ENCODE measurements at places on chromosomes 3 and 15.

- DNase-seq, result no peak
Measured at GRCh38 chr3:32857921-32858320, 40.1 kb downstream of the TRIM71 start.

- no peak for DNase-seq
Measured at GRCh38 chr3:32675164-32675563, 9.8 kb upstream of the CNOT10 start.

DNA sequence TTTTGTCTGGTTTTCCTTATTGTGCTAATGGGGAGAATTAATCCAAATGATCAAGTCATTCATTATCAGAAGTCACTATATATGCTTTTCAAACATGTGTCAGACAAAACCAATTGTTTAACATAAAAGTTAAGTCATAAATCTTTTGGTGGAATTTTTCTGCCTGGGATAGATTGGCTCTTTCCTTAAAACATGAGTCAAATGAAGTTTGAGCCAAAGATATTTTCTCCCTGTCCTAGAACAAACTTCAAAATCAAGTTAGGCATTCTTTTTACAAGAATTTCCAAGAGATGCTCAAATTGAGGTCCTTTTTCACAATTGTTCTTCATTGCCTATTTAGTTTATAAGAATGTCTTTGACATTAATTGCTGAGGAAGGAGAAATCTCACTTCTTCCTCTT, 138.3 kb downstream of the UACA start:
- no peak for DNase-seq

DNA sequence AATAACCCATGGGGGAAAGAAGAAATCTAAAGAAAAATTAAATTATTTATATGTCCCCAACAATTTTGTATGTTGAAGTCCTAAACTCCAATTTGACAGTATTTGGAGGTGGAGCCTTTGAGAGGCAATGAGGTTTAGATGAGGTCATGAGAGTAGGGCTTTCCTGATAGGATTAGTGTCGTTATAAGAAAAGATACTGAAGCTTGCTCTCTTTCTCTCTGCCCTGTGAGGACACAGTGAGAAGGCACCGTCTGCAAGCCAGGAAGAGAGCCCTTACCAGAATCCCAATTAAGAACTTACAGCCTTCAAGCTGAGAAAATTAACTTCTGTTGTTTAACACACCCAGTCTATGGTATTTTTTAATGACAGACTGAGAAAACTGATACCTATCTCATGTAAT, 16.1 kb upstream of the OR5AC2 start:
- no peak for DNase-seq

- DNase-seq, result peak; percentile 8
Measured at GRCh38 chr3:41301548-41301947, 102.2 kb downstream of the CTNNB1 start.

GRCh38 chr15:74780523-74781430, 1.1 kb upstream of the CSK start:
- DNase-seq, result no peak

DNA sequence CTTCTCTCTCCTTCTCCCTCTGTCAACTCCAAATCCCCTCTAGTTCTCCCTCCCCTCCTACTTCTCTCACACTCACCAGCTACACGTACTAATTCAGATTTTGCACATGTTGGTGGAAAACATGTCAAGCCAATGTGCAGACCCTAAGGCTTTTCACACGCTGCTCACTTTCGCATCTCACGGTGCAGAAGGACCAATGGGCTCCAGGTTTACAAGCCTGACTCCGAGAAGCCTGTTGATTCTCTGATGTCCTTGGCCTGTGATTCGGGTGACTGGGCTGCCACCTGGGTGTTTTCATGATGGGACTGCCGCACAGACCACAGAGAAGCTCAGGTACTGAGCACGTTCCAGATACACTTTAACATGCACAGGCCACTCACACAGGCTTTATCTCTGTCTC, 3.7 kb downstream of the FOXL2NB start:
- no peak for DNase-seq

DNA sequence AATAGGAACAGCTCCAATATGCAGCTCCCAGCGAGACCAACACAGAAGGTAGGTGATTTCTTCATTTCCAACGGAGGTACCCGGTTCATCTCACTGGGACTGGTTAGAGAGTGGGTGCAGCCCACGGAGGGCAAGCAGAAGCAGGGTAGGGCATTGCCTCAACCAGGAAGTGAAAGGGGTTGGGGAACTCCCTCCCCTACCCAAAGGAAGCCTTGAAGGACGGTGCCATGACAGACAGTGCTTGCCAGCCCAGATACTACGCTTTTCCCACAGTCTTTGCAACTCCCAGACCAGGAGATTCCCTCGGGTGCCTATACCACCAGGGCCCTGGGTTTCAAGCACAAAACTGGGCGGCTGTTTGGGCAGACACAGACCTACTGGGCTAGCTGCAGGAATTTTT, 576.9 kb upstream of the NECTIN3 start:
- DNase-seq, result no peak

DNA sequence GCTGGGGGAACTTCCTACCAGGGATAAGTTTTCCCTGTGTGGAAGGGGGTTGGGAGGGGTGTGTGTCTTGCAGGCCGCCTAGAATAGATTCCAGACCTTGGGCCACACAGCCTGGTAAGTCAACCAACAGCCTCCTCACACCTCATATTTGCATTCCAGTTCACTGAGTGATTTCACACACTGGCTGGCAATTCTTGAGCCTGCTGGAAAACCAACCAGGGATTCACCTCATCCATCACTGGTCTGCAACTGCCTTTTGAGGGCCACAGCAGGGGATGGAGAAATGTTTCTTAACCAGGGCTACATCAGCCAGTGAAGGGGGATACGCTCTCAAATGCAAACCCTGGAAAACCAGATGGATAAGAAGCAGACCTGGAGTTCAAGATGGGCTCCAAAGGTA, 2.0 kb downstream of the FSTL1 start:
- DNase-seq, result peak; percentile 70

DNA sequence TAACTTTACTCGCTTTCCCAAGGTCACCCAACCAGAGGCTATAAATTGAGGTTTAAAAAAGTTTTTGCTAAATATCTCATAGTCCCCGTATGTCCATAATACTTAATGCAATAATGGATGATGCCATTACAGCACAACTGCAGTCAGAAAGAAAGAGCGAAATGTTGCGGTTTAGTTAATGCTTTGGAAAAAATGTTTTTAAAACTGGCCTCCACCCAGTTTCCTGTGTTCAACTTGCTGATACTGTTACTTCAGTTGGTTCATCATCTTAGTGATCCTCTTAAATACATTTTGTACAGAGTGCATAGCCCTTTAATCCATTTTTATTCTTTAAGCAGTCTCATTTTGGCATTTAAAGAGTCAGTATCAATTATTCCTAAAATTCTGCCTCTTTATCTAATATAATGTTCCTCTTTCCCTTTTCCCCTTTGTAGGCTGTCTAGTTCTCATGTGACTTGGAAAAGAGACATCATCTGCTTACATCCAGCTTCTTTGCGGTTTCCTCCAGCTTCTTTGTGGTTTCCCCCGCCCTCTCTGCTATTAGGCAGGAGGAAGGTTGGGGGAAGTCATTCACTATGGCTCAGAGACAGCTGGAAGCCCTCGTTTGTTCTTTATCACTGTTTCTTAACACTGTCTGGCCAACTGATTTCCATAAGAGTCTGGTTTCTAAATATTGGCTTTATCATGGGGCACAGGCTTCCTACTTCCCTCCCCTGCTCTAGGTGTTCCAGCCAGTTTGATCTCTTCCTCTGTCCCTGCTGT, 154.3 kb downstream of the GOLIM4 start:
- DNase-seq, result peak; percentile 44

DNA sequence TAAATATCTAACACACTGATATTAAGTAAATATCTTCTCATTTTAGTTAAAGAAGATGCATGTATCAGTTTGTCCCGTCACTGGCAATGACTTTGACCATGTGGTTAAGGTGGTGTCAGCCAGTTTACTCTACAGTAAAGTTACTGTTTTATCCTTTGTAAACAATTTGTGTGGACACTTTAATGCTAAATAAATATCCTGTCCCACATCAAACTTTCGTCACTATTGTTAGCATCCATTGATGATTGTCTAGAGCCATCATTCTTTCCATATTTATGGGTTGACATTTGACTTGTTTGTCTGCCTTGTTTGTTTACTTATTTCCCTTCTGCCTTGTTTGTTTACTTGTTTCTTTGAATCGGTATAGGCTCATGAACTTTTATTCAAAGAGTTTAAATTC, 11.0 kb upstream of the GPD1L start:
- no peak for DNase-seq

DNA sequence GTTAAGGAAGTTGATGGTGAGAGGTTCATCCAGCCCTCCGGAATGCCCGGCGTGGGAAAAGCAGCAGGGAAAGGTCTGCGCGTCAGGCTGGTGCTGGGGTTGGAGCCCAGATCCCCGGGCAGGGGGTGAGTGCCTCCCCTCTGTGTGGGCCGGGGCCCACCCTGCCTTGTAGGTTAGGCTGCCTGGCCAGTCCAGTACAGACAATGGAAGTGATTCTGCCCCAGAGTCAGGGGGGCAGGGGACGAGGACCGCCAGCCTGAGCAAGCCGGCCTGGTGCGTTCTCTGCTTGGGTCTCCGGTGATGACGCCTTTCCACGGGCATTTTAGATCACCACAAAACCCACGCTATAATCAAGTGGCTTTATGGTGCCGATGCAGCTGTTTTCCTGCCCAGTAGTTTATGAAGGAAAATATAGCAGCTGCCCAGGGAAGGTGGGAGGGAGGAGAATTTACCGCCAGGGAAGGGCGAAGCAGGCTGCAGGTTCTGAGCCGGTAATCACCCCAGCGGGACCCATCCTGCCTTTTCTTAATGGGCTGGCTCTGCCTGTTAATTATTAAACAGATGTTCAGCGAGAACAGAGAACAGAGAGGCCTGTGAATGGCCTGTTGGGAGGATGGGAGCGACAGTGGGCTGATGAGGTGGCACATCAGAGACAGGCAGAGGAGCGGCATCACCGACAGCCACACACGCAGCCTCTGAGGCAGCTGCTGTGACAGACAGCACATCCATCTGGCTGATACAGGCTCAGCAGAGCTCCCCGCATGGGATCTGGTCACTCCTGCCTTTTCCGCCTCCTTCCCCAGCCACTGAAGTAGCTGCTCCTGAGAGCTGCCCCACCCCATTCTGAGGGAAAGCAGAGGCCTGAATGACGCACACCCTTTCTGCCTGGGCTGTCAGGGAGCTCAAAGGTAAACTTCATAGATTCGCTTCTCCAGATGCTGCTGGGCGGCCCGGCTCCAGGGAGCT, 35.2 kb downstream of the BDH1 start:
- DNase-seq, result peak; percentile 24

GRCh38 chr15:92619145-92620101, 36.2 kb downstream of the FAM174B start:
- peak; percentile 77 for DNase-seq

- peak; percentile 82 for DNase-seq
Measured at GRCh38 chr3:21750831-21751391, at the start of gene ZNF385D. ZNF385D (minus strand) TSS chr3:21751210; CDS start chr3:21750916, 294 bp downstream.

GRCh38 chr15:25796395-25796794, 66.7 kb downstream of the ATP10A start:
- DNase-seq, result no peak

DNA sequence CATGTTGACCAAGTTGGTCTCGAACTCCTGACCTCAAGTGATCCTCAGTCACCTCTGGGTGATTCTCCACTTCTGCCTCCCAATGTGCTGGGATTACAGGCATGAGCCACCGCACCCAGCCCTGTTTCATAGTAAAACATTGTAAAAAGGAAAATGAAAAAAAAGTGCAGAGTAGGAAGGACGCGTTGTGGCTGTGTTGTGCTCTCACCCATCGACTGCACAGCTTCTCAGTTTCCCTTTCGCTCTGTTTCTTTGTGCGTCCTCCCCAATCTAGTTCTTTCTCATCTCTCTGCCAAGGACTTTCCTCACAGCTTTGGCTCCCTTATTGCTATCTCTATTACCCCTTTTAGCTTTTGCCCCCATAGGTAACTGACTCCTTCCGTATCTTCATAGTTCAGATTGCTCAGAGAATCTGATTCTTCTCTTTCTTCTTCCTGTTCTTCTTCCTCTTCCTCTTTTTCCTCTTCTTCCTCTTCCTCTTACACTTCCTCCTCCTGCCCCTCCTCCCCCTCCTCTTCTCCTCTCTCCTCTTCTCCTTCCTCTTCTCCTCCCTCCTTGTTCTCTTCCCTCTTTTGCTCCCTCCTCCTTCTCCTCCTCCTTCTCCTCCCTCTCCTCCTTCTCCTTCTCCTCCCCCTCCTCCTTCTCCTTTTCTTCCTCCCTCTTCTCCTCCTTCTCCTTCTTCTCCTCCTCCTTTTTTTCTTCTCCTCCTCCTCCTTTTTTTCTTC, 81.1 kb upstream of the VGLL4 start:
- no peak for DNase-seq

DNA sequence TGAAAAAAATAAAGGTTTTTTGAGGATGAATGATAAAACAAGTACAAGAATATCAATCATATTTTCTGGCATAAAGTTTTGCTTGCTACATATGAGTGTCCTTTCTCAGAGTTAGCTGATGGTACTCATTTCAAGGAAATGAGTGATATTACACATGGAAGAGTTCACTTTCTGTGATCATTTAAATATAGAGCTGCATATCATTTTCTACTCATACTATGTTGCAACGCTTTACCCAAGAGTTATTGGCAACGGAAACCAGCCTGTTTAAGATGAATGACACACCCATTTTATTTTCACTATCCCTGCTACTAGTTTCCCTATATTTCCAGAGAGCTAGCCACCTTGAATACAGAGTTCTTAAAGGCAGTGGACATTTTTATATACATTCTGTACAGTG, 35.4 kb upstream of the RBMS3 start:
- DNase-seq, result no peak

DNA sequence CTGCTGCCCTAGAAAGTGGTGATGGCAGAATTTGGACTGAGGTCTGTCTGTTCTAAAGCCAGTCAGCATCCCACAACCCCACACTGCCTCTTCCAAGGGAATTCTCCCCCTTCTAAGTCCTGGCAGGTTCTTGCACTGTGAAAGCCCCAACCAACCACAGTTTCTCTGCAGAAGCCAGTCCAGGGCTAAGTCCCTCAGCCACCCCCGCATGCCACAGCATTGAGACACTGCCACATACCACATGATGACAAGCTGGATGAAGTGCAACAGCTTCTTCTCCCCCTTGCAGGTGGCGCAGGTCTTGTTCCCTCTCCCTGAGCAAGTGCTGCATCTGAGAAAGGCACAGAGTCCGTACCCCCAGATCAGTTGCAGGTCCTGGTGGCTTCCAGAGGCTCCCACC, 18.6 kb downstream of the SSUH2 start:
- peak; percentile 21 for DNase-seq

DNA sequence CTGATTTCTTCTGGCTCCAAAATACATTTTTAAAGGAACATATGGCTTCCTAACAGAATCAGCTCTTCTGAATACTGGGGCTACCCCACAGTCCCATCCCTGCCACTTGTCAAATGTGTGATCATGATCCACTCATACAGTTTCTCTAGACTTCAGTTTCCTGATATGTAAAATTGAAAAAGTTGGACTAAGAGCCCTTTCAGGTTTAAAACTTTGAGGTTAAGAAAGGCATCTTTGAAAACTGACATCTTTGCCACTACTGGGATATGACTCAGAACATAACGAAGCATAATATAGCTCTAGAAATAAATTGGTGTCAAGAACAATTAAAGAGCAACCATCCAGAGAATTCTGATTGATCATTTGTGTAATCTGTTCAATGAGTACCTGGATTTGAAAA, 248.3 kb downstream of the IL5RA start:
- no peak for DNase-seq

Data from adipocyte (in vitro differentiated cells).